Stomach (tissue), 19 donors: ENCODE measurements at places on chromosomes 6 and 20. TPM values are rescaled to one million over a fixed set of nuclear protein-coding genes. Genes with fewer than 3 reads are reported as not detected.

- no peak for DNase-seq
Measured at GRCh38 chr6:154617175-154617574, 106.7 kb upstream of the CNKSR3 start.

GRCh38 chr6:44042989-44043478, 84.2 kb downstream of the MRPL14 start:
- DNase-seq = no peak

DNA sequence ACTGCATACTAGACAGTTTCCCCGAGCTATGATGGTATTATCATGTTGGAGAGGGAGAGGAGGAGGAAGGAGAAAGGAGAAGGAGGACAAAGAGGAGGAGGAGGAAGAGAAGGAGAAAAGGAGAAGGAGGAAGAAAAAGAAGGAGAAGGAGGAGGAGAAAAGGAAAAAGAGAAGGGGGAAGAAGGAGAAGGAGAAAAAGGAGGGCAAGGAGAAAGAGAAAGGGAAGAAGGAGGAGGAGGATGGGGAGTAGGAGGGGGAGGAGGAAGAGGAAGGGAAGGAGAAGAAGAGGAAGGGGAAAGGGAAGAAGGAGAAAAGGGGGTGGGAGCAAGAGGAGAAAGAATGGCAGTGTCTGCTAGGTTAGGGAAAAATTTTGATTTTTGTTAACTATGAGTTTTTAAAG, 35.1 kb upstream of the PRELID3B start:
- no peak for DNase-seq

Gene MEP1A
- 0.43 TPM for total RNA-seq

GRCh38 chr6:148021165-148021564, 321.5 kb upstream of the SASH1 start:
- peak; percentile 37 for DNase-seq

GRCh38 chr20:24653306-24653705, 183.9 kb downstream of the SYNDIG1 start:
- no peak for DNase-seq

Gene PROKR2
- not detected for total RNA-seq

- no peak for DNase-seq
Measured at GRCh38 chr20:5127859-5128424, 1.1 kb downstream of the CDS2 start.

DNA sequence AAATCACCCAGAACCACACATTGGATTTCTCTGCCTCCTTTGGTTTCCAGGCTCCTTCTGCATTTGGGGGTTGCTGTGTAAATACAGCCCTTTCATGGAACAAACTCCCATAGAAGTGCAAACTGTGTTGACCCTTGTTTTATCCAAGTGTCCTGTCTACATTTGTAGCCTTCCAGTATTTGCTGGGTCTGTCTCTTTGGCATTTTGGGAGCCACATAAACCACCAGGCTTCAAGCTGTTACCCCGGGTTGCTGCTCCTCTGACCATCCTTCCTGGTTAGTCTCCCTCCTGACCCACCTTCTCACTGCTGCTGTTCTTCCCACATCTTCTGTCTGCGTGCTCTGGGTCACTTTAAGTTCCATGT, 7.6 kb upstream of the MTHFD1L start:
- no peak for DNase-seq

Gene EDN1
- 0.58 TPM for total RNA-seq

DNA sequence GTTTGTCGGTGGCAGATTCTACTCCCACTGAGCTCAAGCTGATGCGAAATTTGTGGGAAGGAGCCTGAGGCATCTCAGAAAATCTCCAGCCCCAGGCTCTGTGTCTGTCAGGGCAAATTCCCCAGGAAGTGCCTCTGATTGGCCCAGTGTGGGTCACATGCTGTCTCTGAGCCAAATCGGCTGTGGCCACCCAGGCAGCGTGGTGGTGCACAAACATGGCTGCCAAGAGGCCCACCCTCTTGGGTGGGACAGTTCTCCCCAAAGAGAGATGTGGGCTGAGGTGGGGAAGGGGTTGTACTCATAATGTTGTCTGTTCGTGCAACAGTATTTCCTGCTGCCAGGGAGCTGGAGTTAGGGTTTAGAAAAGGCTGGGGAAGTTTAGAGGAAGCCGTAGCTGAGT, 130.6 kb downstream of the BMP7 start:
- no peak for DNase-seq

GRCh38 chr6:134729561-134729960, 220.3 kb downstream of the ALDH8A1 start:
- DNase-seq = no peak

DNA sequence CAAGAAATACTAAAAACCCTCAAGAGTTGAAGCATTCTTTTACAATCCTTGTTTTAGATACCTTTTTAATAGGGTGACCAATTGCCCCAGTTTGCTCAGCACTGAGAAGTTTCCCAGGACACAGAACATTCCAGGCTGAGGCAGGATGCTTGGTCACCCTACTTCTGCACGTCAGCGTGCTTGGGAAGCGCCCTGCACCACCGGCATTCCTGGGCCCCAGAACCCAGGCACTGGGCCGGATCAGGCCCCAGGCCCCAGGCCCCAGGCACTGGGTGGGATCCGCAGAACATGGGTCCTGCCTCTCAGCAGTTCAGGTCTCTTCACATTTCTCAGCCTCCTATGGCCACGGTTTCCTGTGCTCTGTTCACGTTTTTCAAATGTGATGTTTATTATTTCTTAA, 213.8 kb upstream of the QKI start:
- DNase-seq = no peak
